ENCODE measurements at places on chromosomes 1 and 21.

- no peak for DNase-seq
These were observed 6.4 kb downstream of the SMCP start for GRCh38 chr1:152884506-152884905.

DNA sequence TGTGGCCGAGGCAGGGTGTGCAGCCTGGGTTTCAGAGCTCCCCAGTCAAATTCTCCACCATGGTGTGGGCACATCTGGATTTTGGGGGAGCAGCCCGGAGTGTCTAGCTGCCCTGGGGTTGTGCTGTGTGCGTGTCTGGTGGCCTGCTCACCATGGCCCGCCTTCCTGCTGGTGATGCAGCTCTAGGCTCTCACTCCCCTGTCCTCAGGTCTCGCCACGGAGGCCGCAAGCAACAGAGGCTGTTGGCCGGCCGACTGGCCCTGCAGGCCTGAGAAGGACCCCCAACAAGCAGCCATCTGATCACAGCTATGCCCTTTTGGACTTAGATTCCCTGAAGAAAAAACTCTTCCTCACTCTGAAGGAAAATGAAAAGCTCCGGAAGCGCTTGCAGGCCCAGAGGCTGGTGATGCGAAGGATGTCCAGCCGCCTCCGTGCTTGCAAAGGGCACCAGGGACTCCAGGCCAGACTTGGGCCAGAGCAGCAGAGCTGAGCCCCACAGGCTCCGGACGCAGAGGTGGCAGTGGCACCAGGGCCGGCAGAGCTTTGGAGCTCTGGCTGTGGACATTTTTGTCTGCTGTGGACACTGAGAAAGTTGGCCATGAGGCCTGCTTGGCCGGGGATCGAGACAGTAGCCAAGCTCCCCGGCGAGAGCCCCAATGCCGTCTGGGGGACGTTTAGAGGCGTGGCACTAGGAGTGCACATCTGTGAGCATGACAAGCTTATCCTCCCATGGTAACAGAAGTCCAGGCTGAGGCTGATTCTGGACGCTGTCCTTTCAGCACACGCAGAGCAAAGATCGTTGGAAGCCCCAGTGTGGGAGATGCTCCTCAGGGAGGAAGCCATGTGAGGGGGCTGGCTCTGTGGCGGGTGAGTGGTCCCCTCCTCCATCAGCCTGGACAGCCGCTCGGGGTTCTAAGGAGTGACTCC lies 8.2 kb downstream of the THAP3 start:
- no peak for DNase-seq

GRCh38 chr1:222068101-222068500 lies 326.2 kb upstream of the DUSP10 start:
- no peak for DNase-seq

DNA sequence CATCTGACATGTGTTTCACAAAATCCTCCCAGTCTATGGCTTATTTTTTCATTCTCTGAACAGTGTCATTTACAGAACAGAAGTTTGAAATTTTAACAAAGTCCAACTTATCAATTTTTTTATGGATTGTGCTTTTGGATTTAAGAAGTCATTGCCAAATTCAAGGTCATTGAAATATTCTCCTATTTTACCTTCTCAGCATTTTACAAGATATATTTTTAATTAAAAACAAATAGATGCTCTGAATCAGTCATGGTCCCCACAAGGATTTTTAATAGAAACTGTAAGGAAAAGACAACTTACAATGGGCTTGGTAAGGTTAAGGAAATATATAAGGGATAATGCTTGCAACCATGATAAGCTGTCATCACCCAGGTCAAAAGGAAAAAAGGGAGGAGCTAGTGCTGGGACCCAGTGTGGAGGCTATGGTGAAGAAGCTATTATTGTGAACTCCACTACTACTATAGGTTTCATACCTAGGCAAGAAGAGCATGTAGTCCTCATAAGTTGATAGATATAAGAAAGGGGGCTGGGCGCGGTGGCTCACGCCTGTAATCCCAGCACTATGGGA lies 144.5 kb upstream of the KCNJ15 start:
- DNase-seq, result no peak

GRCh38 chr1:221795380-221795779 lies 53.5 kb upstream of the DUSP10 start:
- DNase-seq, result no peak

All from T-cell (primary cell).